Stimulated activated CD4-positive, alpha-beta T cell treated with anti-CD3 and anti-CD28 coated beads, Interleukin-2, amount 100 ng/mL, for 24 hours (primary cell): ENCODE measurements at places on chromosomes 11 and 22.

DNA sequence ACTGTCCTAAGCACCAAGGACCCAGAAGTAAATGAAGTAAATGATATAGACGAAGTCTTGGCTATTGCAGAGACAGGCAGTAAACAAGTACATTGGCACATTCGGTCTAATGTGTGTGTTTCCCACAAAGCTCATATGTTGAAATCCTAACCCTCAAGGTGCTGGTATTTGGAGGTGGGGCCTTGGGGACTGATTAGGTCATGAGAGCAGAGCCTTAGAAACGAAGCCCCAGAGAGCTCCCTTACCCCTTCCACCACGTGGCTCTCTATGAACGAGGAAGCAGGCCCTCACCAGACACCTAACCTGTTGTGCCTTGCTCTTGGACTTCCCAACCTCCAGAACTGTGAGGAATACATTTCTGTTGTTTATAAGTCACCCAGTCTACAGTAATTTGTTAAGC lies 14.9 kb downstream of the CLMP start:
- DNase-seq = no peak

DNA sequence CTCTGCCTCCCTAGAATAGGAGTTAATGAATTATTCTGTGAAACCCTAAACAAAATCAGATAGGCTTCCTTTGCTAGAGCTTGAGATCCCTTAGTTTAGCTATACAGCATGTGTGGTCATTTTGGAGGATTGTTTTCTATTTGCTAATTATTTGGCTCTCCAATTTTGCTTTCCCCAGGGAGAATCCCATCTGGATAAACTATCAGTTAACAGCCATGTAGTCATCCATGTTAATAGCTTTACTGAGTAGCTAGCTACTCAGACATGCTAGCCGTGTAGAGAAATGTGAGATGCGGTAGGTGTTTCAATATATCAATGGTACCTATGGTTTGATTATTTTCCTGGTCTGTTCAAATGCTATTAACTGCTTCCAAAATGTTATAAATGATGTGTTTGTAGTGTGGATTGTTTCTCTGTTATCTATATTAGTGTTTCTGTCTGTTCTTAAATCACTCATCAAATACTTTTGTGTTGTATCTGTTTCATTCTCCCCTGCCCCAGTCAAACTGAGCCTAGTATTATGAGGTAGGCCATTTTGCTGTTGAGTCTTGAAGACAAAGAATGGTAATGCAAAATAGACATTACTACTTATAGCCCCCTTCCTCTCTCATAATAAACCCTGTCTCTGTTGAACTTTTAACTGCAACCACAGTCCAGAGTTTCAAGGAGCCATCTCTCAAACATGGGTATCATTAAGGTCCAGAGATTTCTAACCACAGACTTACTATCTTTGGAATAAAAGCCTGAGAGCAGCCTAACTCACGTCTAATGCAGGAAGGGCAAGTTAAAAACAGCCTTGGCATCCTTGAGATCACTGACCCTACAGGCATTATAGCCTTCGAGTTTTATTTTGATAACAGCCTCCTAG lies 56.1 kb upstream of the GRAMD1B start:
- no peak for DNase-seq

DNA sequence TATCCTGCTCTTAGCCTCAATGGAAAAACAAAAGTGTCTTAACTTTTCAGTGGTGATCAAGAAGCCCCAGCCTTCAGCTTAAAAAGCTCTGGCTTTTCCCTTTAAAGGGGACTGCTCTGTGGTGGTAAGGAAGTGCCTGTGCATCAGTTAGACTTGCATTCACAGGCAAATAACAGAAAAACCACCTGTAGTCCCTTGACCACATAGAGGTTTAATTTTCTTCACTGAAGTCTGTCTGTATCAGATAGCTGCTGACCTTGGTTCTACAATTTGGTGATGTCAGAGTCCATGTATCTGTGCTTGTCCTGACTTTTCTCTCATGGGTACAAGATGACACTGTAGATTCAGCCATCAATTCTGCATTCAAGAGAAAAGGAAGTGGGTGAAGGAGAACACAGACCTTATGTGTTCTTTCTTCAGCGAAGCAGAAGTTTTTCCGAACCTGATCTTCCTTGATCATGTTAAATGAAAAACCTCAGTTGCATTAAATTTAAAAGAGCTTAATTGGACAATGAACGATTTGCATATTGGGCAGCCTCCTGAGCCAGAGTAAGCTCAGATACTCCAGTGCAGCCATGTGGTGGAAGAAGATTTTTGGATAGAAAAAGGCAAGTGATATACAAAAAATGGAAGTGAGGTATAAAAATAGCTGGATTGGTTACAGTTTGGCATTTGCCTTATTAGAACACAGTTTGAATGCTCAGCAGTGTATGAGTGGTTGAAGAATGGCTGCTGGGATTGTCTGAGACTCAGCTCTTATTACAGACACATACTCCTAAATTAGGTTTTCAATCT lies 43.2 kb upstream of the RDX start:
- DNase-seq = no peak

DNA sequence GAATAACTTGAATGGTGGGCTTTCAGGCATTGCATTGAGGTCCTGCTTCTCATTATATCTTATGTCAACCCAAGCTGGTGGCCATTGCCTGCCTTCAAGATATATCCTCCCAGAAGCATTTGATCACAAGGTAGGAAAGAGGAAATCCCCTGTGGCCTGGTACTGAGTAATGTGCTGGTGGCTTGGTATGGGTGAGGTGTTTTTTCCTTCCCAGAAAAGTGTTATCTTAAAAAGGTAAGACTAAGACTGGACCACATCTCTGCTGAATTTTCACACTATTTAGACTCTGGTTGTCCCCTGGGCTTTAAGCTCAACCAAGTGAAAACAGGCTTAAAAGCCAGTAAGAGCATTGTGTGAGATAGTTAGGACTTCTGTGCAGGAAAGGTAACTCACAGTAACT lies 3.7 kb downstream of the INSC start:
- DNase-seq = no peak

GRCh38 chr22:35514366-35514765 lies 26.3 kb upstream of the RASD2 start:
- no peak for DNase-seq

DNA sequence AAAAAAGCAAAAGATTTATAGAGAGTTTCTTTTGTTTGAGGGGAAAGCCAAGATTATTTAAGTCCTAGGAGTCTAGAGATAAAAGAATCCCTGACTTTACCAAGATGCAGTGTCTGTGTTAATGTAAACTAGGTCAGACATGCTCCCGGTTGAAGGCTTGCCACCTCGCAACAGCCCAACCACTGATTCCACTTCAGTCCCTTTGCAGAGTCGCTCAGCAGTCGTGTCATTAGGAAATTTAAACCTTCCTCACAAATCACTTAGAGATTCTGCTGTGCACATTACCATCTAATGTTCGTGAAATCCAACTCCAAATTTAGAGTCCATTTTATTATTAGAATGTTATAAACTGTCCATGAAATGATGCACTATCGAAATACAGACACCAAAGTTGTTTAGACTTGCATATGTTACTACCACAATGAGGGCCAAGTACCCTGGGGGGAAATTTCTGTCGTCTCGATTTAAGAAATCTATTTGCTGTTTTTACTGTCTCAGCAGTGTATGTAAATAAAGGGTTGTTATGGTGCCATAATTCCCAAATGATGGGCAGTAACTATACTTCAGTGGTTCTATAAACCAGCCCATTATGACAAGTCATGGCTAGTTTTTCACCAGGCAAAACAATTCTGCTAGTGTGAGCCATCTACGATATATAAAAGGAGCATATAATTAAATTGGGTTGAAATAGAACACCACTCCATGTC lies 101.4 kb upstream of the MTNR1B start:
- no peak for DNase-seq

DNA sequence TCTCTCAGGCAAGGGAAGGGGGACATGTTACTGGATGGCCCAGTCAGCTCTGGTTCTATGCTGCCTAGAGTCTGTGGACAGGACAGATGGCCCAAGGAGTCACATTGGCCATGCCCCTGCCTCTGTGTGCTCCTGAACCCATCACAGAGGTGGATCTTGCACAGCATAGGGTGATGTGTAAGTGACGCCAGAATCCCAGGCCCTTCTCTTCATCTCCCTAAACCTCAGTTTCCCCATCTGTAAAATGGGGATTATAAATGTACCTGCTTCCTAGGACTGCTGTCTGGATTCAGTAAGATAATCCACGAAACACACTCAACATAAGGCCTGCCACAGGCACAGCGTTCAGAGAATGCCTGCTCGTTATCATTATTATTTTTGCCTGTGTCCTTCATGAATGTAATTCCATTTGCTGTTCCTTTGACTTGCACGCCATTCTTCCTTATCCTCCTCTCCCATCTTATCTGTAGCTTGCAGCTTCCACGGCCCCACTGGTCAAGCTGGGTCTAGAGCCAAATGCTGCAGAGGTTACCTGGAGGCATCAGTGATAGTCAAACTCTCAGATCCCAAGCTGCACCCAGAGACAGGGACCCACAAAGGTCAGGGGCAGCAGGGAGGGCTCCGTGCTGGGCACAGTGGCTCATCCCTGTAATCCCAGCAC lies 207.0 kb downstream of the MN1 start:
- no peak for DNase-seq

- DNase-seq = peak; percentile 90
Measured at GRCh38 chr22:25057013-25057881, 104.7 kb downstream of the KIAA1671 start.

- DNase-seq = no peak
Measured at GRCh38 chr22:41184679-41185078, 20.4 kb upstream of the L3MBTL2 start.

DNA sequence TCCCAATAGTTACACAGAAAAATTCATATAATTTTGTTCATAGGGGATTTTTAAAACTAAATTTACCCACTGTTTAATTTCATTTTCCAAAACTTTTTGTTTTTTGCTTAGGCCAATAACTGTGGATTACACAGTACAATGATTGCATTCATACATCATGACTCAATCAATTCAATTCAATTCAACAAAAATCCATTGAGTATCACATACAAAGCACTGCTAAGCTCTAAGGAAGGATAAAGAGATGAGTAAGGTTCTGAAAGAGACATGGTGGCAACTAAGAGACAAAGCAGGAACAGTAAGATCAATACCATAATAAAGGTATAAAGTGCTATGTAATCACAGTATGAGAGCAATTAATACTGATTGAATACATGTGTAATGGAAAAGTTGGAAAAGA lies 9.4 kb upstream of the LAYN start:
- DNase-seq = no peak

DNA sequence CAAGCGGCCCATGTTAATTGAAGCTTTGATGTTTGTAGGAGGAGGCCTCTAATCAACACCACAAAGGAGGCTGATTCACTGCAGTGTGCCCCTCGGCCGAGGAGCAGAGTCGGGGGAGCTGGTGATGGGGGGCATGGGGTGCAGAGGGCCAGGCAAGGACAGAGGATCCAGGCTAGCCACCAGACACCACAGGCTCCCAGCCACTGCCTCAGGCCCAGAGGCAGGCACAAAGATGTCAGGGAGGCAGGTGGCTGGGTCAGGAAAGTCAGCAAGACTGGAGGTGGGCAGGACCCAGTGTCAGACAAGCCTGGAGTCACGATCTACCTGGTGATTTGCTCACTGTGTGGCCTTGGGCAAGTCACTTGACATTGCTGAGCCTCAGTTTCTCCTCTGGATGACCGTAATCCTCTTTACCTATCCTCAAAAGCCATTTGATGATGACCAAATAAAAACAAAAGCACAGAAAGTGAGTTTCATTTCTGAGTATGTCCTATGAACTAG lies 121.0 kb downstream of the BUD13 start:
- DNase-seq = no peak

DNA sequence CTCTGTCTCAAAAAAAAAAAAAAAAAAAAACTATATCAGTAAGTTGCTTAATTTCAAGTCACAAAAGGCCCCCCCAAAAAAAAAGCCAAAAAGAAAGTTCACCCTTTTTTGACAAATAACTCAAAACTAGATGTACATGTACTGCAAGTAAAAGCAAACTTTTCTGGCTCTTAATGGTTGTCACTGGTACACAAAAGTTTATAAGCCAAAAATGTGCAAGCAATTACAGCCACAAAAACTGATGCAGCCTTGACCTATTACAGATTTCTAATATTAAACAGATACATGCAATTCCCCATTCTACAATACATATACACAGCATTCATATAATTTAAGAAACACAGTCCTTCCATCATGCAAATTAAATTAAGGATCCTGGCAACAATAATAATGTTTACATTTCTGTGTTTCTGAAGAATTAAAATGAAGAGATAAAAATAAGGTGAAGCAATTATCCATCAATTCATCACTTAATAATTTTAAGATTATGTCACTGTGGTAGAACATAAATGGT lies 18.6 kb downstream of the PICALM start:
- DNase-seq = no peak

DNA sequence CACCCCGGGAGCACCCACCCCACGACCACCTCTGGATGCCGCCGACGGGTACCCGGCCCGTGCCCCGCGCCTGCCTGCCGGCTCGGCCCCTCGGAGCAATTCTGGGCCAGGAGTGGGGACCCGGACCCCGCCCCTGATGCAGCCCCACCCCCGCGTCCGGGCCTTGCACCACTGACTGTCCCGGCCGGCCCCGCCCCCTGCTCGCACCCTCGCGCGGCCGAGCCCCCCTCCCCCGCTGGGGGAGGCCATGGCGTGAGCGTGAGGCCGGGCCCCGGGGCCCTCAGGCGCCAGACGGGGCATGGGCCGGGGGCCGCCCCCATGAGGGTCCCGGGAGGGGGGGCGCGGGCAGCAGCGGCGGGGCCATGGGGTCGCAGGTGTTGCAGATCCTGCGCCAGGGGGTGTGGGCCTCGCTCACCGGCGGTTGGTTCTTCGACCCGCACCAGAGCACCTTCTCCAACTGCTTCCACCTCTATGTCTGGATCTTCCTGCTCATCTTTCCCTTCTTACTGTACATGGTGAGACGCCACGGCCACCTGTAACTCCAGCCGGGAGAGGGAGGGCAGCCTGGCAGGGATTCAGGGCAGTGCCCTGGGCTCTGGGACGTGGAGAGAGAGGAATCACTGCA lies 486 bp downstream of the PCNX3 start:
- DNase-seq = peak; percentile 73

DNA sequence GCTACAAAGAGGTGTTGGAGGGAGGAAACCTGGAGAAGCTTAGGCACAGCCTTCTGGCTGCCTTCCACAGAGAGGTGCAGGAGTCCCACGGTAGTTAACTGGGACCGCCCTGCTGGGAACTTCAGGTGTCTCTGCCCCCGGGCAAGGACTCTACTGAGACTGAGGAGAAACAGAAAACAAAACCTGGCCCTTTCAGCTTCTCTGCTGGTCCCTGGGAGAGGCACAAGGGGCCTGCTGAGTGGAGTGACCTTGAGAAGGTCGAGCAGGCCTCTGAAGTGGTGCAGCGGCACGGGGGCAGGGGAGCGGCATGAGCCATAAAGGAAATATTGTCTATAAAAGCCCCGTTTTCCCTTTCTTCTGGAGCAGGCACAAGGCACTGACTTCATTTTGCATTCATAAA lies 38.9 kb downstream of the NTM start:
- DNase-seq = no peak

GRCh38 chr11:15910761-15911160 lies 445.6 kb downstream of the SOX6 start:
- DNase-seq = no peak

DNA sequence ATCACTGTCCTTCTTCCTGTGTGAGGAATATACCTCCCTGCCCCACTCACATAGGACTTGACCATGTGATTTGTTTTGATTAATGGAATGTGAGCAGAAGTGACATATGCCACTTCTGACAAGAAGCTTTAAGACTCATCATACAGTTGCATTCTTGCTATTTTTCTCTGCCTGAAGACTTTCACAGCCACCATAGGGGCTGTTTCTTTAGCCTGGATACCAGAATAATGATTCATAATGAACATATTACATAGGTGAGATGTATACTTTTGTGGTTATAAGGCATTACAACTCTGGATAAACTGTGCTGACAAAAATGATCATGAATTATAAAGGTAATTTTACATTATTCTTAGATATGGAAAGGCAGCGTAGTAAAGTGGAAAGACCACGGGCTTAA lies 798.0 kb downstream of the DLG2 start:
- no peak for DNase-seq

GRCh38 chr22:44666207-44666585 lies 35.8 kb upstream of the PRR5 start:
- no peak for DNase-seq
